ENCODE measurements at places on chromosomes 5 and 9. TPM values are rescaled to one million over a fixed set of nuclear protein-coding genes. Genes with fewer than 3 reads are reported as not detected.

GRCh38 chr5:150043657-150044328 lies 42.6 kb downstream of the CSF1R start:
- peaks cover 86% of the 10 kb centered on the region for H3K36me3 ChIP-seq
- no peak overlapping the region for H3K4me3 ChIP-seq
- H3K27me3 ChIP-seq = no peaks in the 10 kb centered on the region
- no peak overlapping the region for H3K27ac ChIP-seq

PPP3R2 gene
- not detected for total RNA-seq

ADGRD2 gene
- not detected for total RNA-seq

DNA sequence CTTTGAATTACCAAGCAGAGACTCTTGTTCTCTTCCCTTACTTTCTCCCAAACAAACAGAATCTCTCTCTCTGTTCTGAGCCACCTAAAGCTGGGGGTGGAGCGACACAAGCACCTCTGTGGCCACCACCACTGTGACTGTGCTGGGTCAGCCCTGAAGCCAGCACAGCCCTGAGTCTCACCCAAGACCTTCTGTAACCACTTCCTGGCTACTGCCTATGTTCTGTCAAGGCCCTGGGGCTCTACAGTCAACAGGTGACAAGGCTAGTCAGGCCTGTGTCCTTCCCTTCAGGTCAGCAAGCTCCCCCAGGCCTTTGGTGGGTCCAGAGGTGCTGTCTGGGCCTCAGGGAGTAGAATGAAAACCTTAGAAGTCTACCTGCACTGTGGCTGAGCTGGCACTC lies 26.1 kb upstream of the SLC28A3 start:
- peaks cover 8% of the 10 kb centered on the region for H3K27me3 ChIP-seq
- no peaks in the 10 kb centered on the region for H3K36me3 ChIP-seq
- no peak for DNase-seq

DNA sequence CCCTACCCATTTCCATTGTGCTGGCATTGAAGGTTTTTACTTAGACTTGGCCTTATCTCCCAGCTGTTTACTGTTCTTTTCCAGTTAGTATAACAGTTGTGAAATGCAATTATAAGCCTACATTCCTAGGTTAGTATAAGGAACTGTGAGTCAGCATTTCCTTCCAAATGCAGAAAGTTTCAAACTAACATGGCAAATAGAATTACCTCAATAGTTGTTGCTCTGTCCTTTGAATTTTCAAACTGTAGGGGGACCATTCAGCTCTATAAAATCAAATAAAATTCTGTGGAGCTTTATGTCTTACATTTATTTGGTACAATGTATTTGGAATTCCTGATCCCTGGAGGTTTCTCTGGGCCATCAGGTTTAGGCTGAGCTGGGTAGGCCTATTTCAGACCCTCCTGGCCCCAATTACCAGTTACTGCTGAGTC lies 47.2 kb downstream of the ARHGEF28 start:
- no peaks in the 10 kb centered on the region for H3K36me3 ChIP-seq
- DNase-seq = no peak
- H3K27ac ChIP-seq = no peak overlapping the region

NUTM2F gene
- not detected for total RNA-seq

- H3K36me3 ChIP-seq = no peaks in the 10 kb centered on the region
- H3K4me3 ChIP-seq = no peak overlapping the region
- peaks cover 6% of the 10 kb centered on the region for H3K4me1 ChIP-seq
- no peak overlapping the region for H3K27ac ChIP-seq
These were observed 179.7 kb upstream of the ANKRD55 start for GRCh38 chr5:56412601-56413379.

DNA sequence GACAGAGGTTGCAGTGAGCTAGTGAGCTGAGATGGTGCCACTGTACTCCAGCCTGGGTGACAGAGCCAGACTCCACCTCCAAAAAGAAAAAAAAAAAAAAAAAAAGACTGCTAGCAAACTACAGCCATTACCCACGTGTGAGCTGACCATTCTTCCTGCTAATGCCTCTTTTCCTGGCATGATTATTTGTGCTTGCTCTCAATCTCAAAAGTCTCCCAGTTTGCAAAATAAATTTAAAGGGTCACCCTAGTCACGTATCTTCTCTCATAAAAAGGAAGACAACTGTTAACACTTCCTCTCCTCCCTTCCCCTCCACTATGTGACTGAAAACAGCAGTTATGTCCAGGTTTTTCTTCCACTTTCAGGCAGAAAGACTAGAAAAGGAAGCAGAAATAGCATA lies 37.2 kb downstream of the TRIM36 start:
- H3K36me3 ChIP-seq = no peaks in the 10 kb centered on the region
- no peaks in the 10 kb centered on the region for H3K4me1 ChIP-seq
- no peaks in the 10 kb centered on the region for H3K27me3 ChIP-seq
- no peak overlapping the region for H3K4me3 ChIP-seq
- DNase-seq = no peak
- no peak overlapping the region for H3K27ac ChIP-seq

DNA sequence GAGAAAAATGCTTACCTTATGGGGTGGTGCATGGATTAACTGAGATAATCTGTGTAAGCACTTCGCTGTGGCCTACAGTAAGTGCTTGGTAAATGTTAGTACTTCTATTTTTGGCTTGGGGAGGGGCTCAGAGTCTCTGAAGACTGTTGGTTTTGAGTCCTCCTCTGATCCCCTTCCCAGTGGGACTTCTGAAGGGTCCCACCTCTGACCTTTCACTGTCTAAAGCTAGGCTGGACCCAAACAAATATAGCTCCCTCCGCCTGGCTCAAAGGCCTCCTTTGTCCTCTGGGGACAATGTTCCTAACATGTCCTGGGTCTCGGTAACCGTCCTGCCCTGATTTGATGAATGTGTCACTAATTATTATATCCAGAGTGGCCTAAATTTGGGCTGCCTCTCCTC lies 34.8 kb downstream of the CAMK2A start:
- H3K36me3 ChIP-seq = no peaks in the 10 kb centered on the region
- no peak for DNase-seq
- H3K27me3 ChIP-seq = peaks cover 17% of the 10 kb centered on the region

CARD19 gene
- total RNA-seq = 90.5 TPM

PARP8 gene
- total RNA-seq = 220 TPM

GDA gene
- not detected for total RNA-seq

MIGA2 gene
- total RNA-seq = 64.6 TPM

DRD1 gene
- total RNA-seq = not detected

DNA sequence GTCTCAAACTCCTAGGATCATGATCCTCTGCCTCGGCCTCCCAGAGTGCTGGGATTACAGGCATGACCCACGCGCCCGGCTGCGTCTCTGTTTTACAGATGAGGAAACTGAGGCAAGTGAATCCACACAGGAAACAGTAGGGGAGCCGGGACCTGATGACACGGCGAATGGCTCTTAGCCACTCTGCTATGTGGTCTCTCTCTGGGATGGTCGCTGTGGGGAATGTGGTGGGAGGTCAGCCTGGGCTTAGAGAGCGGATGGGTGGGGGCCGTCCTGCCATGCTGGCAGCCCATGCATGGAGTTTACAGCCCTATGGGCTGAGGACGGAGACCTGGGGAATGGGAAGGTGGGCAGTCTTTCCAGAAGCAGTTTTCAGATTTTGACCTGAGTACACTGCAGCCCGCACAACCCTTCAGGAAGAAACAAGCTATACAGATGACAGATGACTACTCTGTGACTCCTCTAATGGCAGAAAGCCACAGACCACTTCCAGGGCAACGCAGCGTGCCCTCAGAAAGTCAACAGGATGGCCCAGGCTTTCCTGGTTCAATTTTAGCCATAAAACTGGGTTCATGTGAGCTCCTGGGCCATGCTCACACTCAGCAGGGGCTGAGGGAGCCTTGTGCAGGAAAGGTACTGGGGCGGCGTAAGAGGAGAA lies 136.1 kb upstream of the RAPGEF1 start:
- no peaks in the 10 kb centered on the region for H3K27me3 ChIP-seq
- no peaks in the 10 kb centered on the region for H3K4me1 ChIP-seq
- H3K27ac ChIP-seq = no peak overlapping the region

GRCh38 chr5:74095871-74096270 lies 469.9 kb downstream of the ARHGEF28 start:
- no peak overlapping the region for H3K27ac ChIP-seq
- no peak for DNase-seq
- H3K36me3 ChIP-seq = no peaks in the 10 kb centered on the region

GRCh38 chr5:78065663-78066062 lies 228.8 kb downstream of the AP3B1 start:
- H3K36me3 ChIP-seq = no peaks in the 10 kb centered on the region
- no peaks in the 10 kb centered on the region for H3K4me1 ChIP-seq
- H3K27me3 ChIP-seq = no peaks in the 10 kb centered on the region
- H3K27ac ChIP-seq = no peak overlapping the region

DNA sequence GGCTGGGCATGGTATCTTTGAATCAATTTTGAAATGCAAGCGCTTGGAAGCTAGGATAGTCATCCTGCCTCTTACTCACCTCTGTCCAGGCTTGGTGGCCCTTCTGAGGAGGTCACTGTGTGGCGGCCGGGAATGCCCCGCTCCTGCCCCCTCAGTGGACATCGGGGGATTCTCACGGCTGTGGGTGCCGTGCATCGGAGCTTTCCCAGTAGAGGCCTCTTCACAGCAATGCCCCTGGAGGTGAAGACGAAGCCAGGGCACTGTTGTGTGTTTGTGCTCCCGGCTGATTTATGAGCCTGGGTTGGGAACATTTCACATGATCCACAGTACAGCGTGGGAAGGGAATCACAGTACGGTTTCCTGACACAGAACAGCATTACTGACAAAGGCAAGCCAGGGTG lies 147.5 kb downstream of the NXNL2 start:
- no peaks in the 10 kb centered on the region for H3K27me3 ChIP-seq
- H3K4me3 ChIP-seq = no peak overlapping the region
- H3K4me1 ChIP-seq = no peaks in the 10 kb centered on the region
- H3K27ac ChIP-seq = no peak overlapping the region
- no peaks in the 10 kb centered on the region for H3K36me3 ChIP-seq

DNA sequence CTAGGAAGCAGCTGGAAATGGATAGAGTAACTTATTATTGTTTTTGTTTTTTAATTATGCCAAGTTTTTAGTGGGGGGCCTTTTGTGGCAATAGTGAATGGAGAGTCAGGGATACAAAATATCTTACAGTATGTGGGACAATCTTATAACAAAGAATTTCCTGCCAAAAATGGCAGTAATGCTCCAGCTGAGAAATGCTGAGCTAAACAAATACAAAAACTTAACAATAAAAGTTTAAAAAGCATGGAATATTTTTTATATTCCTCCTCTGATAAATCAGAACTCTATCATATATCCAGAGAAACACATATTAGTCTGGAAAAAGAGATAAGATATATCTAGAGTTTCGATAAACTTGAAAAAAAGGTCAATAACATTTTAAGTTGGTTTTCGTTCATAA lies 110.6 kb downstream of the TMEM161B start:
- no peak overlapping the region for H3K27ac ChIP-seq
- peaks cover 9% of the 10 kb centered on the region for H3K27me3 ChIP-seq
- no peak for DNase-seq
- no peaks in the 10 kb centered on the region for H3K4me1 ChIP-seq
- no peak overlapping the region for H3K4me3 ChIP-seq

DNA sequence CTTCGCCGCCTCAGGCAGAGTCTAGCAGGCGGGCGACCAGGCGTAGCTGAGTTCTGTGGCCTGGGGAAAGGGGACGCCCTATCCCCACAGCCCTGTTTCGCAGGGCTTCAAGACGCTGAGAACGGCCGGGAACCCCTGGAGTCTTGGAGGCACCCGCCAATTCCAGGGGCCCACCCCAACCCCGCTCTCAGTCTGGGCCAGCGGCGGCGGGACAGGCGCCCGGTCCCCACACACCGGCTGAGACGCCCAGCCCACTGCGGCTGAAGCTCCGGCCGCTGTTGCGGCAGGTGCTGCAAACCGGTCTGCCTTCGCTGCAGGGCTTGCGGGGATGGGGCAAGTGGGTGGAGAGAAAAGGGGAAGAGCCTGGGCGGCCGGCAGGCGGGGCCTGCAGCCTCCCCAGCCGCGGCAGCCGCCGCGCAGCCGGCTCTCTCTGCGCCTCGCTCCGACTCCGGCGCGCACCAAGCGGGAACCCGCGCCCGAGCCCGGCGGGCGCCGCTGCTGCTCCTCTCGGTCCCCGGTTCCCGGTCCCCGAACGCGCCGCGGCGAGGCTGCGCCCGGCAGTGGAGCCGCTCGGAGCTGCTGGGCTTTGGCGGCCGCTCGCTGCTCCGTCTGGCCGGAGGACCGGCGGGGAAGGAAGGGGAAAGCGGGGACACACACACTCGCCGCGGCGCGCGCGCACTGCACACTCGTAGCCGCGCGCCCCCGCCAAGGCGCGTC lies at the start of gene PIP5K1B:
PIP5K1B (plus strand) TSS at position 427 of the 717 bp plus-strand sequence. CDS start 117,375 bp downstream, outside the sequence.
- no peak for DNase-seq
- no peaks in the 10 kb centered on the region for H3K36me3 ChIP-seq
- peak within 1 kb of the TSS; percentile 55 for H3K4me3 ChIP-seq
- H3K4me1 ChIP-seq = peaks cover 2% of the 10 kb centered on the region
- H3K27me3 ChIP-seq = no peaks in the 10 kb centered on the region

GRCh38 chr5:53126521-53126920 lies 17.0 kb upstream of the MOCS2 start:
- H3K27me3 ChIP-seq = no peaks in the 10 kb centered on the region
- H3K4me1 ChIP-seq = no peaks in the 10 kb centered on the region
- no peaks in the 10 kb centered on the region for H3K36me3 ChIP-seq

DNA sequence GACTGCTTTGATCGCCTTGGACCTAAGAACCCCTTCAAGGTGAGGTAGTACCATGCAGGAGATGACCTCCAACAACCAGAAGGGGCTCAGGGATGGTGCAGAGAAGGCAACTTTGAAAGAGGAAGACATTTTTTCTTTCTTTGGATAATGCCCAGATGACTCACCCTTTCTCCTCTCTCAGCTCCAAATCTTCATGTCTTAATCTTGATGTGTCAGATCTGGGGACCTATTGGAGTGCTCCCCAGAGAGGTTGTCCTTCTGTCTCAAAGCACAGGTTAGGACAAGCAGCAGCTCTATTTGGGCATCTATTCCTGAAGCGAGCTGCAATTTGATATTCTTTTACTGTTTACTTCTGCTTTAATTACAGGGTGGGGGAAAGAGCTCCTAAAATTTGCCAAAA lies 229.9 kb upstream of the MAP3K1 start:
- no peaks in the 10 kb centered on the region for H3K27me3 ChIP-seq
- H3K4me3 ChIP-seq = no peak overlapping the region

GRCh38 chr5:138354926-138355378 lies 2.5 kb downstream of the KDM3B start:
- no peaks in the 10 kb centered on the region for H3K36me3 ChIP-seq
- H3K27ac ChIP-seq = peak overlapping the region; percentile 21
- peak; percentile 37 for DNase-seq
- no peaks in the 10 kb centered on the region for H3K27me3 ChIP-seq
- peaks cover 24% of the 10 kb centered on the region for H3K4me1 ChIP-seq
- peak overlapping the region; percentile 92 for H3K4me3 ChIP-seq
